ENCODE measurements at places on chromosomes 2 and 18.

DNA sequence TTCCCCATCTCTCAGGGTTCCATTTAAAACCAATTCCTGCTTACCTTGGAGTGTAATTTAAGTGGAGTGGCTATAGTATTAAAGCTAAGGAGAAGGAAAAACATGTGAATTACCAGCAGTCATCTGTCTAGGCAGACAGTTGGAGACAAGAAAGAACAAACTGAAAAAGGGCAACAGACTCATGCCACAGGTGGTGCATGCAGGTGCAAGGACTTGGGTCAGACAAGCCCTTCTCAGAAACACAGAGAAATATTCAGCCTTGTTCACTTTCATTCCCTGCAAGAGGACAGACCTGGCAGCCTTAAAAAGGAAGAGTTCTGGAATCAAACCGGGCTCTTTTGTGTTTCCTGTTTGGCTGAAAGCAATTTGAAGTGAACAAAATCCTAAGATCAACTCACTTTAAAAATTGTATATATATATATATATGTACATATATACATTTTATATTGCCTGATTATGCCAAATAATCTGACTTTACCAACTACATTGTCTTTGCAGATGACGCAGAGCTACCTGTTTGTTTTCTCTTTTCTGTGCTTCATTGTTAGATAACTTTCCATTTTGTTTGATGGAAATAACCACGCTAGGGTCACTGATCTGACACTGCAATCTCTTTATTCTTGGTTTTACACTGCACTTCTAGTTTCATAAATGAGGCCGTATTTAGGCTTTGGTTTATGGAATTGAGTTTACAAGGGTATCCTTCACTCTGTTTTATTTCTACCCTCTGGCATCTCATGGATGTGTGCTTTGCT is 35.1 kb upstream of the VPS54 start:
- no peak for DNase-seq

- DNase-seq = no peak
Observed at GRCh38 chr18:419541-420175, 80.8 kb downstream of the COLEC12 start.

DNA sequence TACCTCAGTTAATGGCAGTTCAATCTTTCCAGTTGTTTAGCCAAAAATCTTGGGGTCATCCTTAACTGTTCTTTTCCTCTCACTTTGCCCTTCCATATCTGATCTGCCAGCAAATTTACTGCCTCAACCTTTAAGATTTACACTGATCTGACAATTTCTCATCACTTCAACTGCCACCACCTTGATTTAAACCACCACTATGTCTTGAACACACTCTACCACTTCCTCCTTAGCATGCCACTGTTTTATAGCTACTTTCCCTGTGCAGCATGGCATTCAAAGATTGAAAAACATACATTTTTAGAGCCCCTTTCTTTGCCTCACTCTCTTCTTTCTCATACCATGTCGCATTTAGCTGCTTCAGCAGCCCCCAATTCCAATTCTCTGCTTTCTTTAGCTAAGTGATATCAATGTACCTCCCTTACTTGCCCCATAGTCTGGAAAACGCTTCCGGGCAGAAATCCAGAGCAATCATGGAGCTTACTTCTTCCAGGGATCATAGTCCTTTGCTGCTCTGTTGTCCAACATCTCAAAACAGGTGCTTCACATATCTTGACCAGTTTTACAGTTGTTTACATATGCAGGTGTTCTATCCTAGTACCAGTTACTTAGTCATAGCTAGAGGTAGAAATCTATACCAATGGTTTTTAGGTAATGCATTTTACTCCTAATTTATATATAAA is 10.9 kb downstream of the PGAP1 start:
- no peak for DNase-seq

DNA sequence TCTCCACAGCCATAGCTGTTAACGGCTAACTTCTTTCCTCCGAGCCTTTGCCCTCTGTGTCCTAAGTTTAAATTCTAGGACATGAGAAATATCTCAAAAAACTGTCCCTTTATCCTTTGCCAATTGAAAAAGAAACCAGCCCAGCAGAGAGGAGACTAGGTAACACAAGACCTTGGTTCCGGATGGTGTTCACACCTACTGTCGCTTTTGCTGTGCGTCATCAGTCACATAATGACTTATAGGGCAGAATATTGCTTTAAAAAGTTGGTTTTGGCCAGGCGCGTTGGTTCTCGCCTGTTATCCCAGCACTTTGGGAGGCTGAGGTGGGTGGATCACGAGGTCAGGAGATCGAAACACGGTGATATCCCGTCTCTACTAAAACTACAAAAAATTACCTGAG is 66.2 kb downstream of the SP3 start:
- no peak for DNase-seq

- DNase-seq = no peak
Observed at GRCh38 chr2:60976256-60976850, 41.2 kb upstream of the PEX13 start.

- DNase-seq = no peak
Observed at GRCh38 chr2:226983895-226984749, 148.3 kb downstream of the RHBDD1 start.

DNA sequence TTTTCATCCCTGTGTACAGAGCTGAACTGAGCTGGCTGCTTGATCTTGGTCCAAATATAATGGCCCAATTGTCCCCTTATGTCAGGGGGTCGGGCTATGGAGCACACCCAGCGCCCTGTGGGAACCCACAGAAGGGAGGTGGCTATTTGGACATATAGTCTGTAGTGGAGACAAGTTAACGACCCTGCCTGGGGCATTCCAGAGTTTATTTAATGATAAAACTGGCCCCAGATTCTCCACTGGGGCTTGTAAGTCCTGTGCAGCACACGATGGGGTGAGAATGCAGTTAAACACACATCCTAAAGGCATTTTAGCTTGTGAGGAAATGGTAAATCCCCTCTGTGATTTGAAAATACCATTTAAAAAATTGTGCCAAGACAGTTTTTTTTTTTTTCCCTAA is 72.9 kb downstream of the QPCT start:
- no peak for DNase-seq

DNA sequence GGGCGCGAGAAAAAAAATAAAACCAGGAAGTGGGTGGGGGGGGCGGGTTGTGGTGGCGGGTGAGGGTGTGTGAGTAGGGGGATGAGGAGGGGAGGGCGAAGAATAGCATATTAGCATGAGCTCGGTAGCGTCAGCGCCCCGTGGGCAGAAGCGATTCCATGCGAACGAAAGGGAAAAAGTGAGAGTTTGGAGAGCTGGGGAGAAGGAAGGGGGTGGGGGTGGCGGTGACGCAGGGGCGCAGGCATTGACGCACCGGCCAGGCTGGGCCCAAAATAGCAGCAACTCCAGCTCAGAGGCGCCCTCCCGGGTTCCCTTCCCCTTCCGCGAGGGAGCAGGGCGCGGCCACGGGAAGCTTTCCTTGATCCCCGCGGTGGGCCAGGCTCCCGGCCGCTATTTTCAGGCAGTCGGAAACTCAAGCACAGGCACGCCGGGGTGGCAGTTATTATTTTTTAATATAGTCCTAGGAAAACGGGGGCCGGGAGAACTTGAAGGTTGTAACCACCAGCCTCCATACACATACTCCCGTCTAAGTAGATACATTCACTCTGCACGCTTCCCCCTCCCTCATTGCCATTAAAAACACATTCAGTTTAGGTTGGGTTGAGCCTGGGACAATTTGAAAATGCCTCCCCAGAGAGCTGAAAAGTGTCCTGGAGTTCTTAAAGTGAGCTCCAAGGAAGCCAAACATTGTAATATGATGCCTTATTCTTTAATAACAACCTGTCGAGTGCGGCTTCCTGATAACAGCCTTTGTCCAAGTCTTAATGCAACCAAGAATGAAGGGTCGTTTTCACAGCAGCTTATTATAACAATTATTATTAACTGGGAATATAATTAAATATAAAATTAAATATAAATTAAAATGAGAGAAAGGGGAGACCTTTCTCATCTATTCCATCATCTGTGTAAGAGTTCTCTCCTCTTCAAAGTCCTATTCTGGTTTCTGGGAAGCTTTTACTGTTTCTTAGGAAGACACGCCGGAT is 2.3 kb upstream of the NR4A2 start:
- peak; percentile 66 for DNase-seq

DNA sequence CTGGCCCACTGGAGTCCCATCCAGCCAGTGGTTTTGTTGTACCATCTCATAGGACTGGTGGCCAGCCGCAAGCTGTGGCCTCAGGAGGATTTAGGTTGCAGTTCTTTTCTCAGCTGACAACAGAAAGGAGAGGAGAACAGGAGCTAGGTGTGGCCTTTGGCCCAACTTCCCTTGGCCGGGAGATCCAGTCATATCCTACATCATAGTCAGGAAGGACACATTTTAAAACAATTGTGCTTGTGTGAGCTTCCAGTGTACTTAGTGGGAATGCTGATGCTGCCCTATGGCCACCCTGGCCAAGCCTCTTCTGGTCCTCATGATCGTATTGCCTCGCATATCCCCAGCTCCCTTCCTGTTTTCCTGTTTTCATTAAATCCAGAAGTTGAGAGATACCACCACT is 98.1 kb downstream of the WDSUB1 start:
- no peak for DNase-seq

GRCh38 chr2:171479154-171479814 is 43.0 kb upstream of the CYBRD1 start:
- DNase-seq = no peak

GRCh38 chr2:34307636-34308035 is 708.5 kb upstream of the FAM98A start:
- DNase-seq = no peak

- DNase-seq = no peak
Observed at GRCh38 chr2:222404151-222404905, 20.0 kb upstream of the SGPP2 start.

DNA sequence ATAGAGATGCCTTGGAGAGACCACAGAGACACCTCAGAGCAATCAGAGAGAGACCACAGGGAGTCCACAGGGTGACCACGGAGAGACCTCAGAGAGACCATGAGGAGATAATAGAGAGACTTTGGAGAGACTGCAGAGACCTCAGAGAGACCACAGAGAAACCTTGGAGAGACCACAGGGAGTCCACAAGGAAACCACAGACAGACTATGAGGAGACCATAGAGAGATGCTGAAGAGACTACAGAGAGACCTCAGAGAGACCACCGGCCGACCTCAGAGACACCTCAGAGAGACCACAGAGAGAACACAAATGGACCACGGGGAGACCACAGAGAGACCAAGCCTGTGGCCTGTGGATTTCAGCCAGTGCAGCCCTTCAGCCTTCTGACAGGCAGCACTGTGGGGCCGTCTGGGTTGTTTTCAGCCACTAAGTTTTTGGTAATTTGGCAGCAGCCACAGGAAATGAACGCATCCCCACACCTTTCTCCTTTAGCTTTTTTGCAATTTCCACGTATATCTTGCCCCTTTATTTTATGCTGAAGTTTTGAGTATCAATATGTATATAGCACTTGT is 11.4 kb upstream of the TMEM18 start:
- no peak for DNase-seq

DNA sequence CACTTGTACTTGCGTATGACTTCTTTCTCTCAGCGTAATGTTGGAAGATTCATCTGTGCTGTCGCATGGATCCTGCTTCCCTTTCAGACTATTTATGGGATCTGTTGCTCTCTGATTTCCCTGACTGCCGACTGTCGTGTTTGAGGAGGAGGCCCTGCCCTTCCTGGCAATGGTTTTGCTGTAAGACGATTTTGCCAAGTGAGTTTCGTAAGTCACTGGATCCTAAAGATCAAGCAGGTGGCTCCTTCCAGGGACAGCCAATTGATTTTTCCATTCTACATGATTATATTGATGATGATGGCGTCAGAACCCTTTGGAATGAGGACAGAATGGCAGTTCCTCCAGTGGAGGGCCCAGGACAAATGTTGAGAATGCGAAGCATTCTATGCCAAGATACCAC is 8.7 kb upstream of the B3GNT2 start:
- no peak for DNase-seq

DNA sequence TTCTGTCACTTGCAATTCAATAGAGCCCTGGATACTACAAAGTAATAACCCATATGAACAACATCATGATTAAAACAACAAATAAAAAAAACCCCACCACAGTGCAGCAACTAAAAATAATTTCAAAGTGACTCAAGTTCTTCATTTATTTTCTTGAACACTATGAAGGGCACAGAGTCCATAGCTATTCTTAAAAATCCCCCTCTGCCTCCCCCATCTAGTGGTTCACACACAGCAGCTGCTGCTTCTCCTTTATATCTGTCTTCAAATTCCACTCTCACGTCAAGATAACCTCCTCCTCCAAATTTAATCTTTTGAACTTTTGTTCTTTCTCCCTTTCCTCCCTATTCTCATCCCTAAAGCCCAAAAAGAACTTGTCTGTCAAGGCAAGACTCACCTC is 591.3 kb downstream of the ZEB2 start:
- DNase-seq = no peak

- no peak for DNase-seq
Observed at GRCh38 chr18:21293479-21293878, 51.4 kb downstream of the GREB1L start.

- no peak for DNase-seq
Observed at GRCh38 chr2:199070322-199070949, 387.3 kb downstream of the SATB2 start.

GRCh38 chr2:235493402-235493774 is 455 bp upstream of the AGAP1 start:
- DNase-seq = no peak
